ENCODE measurements at places on chromosomes 13 and 19.

- no peak for DNase-seq
These were observed 5.0 kb downstream of the PVR start for GRCh38 chr19:44648631-44649251.

GRCh38 chr13:39401756-39402155 is 201.2 kb downstream of the LHFPL6 start:
- DNase-seq: no peak

GRCh38 chr13:74645586-74645985 is 511.4 kb upstream of the KLF12 start:
- no peak for DNase-seq

DNA sequence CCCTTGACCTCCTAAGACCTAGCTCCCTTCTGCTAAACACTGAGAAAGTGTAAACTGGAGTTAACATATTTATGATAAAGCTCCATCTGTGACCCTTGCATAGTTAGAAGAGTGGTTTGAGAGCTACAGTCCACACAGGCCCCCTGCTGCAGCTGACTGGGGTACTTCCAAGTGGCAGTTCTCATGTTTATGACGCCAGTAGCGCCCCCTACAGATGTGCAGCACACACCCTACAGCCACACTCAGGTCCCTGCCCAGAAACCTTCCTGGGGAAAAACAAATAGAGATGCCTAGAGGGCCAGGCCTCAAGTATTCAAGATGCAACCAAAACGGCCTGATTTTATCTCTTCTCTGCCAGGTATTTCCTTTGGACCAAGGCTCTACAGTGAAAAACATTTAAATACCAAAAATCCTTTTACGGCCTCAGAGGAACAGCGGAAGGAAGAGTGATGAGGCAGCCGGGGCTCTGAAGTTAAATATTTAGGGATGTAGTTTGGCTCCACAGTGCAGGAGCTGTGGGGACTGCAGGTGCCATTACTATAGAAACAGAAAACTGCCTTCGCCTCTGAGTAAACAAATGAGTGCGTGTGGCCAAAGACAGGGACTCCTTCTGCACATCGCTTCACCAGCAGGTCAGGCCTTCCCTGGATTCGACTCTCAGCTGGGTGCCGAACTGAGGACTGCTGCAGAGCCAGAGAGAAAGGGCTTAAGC is 553.1 kb downstream of the EFNB2 start:
- peak; percentile 83 for DNase-seq

GRCh38 chr19:19304186-19304965 is 15.9 kb downstream of the SUGP1 start:
- no peak for DNase-seq

GRCh38 chr13:112869202-112870050 is 99.6 kb upstream of the MCF2L start:
- peak; percentile 45 for DNase-seq

GRCh38 chr13:22801402-22802003 is 379.3 kb upstream of the SGCG start:
- no peak for DNase-seq

GRCh38 chr19:29260477-29261317 is 47.7 kb upstream of the UQCRFS1 start:
- DNase-seq: peak; percentile 86

DNA sequence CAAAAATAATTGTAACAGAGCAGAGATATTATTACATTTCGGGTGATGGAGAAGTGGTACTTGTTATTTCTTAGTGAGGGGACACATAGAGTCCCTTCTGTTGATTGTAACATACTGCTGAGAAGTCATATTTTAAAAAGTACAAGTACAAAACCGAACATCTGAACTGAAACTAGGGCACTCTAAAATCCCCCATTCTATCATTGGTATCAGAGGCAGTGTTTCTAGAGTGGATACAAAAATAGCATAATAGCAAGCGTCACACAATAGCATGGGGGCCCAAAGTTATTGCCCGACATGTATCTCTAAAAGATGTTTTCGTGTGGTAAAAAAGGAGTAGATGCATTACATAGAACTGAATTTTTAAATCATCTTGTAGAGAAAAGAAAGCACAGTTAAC is 502.1 kb upstream of the SLC10A2 start:
- DNase-seq: no peak

- DNase-seq: no peak
These were observed 120.2 kb downstream of the DNAJC15 start for GRCh38 chr13:43143591-43143990.

GRCh38 chr13:76884186-76884906 is 1.9 kb downstream of the KCTD12 start:
- peak; percentile 87 for DNase-seq

DNA sequence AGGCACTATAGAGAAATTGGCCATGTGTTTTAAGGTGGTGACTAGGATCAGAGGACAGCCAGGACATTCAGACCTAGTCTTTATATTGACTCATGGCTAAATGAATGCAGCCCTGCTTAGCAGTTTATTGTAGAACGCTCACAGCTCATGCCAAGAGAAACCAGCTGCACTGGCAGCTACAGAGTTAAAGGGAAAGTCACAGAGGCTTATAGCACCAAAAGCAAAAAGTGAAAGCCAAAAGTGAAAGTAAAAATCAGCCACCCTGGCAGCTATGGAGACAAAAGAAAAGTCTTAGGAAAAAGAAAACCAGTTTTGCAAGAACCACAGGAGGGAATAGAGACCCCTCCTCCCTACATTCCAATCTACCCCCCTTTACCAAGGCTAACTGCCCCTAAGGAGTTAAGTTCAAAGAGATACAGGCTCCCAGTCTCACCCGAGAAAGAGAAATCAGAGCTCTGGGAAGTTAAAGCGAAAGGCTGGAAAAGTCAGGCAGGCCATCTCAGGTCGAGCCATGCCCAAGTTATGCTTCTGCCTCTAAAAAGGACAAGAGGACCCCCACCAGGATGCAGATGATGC is 99.0 kb downstream of the ZNF429 start:
- DNase-seq: peak; percentile 47

DNA sequence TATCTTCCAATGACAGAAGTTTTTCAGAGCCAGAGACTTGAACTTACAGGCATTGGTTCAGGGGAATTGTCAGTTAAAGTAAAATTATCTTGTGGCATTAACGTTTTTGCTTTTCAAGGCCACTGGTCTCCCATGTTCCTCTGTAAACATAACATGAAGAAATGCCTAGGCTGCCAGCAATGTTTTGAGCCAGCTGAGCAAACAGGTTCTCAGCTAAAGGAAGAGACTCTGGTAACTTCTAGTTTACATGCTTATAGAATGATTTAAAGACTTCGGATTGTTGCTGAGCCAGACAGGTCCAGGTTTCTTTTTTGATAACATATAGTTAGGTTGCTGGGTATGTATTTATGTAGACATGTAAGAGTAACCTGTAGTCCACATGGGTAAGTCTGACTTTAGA is 35.7 kb downstream of the ZNF493 start:
- DNase-seq: no peak

- DNase-seq: no peak
These were observed 19.6 kb upstream of the ZFP14 start for GRCh38 chr19:36398571-36398970.

GRCh38 chr19:3516675-3517207 is 10.6 kb downstream of the FZR1 start:
- DNase-seq: no peak

DNA sequence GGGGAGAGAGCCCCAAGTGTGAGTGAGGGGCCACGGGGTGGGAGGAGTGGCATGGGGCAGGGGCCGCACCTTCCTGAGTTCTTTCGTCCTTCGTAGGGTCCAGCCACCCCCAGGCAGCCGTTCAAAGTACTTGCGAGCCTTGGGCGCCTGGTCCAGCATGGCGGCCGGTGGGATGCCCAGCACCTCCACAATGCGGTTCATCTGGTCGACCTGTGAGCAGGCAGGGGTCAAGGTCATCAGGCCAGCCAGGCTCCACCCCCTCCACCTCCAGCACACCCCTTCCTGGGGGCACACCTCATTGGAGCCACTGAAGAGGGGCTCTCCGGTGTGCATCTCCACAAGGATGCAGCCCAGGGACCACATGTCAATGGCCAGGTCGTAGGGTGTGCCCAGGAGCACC is 6.7 kb downstream of the DYRK1B start:
- DNase-seq: no peak

DNA sequence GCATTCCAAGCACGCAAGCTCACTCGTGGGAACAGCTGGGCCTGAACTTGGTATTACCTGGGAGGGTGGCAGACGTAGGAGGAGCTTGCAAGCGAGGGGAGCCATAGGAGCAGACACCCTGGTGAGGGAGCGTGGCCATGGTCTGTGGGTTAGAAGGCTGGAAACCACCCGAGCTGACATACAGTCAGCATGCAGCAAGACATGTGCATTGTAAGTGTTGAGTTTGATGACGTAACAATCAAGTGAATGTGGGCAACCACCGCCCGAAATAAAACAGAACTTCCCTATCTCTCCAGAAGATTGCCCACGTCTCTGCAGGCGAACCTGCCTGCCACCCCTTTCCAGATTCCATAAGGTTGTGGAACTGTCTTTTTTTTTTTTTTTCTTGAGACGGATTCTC is 26.8 kb downstream of the UBXN6 start:
- no peak for DNase-seq

- no peak for DNase-seq
These were observed 9.5 kb upstream of the WTIP start for GRCh38 chr19:34471906-34472700.

GRCh38 chr13:71515744-71516038 is 351.3 kb downstream of the DACH1 start:
- DNase-seq: no peak

DNA sequence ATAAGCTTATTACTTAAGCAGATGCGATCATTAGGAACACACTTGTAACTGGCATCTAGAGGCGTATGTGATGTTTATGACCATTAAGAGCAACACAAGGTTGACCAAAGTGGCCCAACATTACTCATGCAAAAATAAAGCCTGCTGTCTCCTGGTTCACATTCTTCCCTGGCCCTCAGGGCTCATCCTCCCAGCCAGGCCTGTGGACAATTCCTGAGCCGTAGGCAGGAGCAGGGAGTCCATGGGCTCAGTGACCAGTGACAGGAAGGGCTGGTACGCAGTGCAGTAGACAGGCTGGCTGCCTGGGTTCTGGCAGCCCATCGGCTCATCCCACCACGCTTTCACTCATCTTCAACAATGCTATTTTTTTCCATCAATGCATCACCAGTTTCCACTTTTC is 106.0 kb downstream of the STK24 start:
- no peak for DNase-seq

GRCh38 chr13:31957772-31958171 is 73.8 kb upstream of the FRY start:
- DNase-seq: no peak

DNA sequence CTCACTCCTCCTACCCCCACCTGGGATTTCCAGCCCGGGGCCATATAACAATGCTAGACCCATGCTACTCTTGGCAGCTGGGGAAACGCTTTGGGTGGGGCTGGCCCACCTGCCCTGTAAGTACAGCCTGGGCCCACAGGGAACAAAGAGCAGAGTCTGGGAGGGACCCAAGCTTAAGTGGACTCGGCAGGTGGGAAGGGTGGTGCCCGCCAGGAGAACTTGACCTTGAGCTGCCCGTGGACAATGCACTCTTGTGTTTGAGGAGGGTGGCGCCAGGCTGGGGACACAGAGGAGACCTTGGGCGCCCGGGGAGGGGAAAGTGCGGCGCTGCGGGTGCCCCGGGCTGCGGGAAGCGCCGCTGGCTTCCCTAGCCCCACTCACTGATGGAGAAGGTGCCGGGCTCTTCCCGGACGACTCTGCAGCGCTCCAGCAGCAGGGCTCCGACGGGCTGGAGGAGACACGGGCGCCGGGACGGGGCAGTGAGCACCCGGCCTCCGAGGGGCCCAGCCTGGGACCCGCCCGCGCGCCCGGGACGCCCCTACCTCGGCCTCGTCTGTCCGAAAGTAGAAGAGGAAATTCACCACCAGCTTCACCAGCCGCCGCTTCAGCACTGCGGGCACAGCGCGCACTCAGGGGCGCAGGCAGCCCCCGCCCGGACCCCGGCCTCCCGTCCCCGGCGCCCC is 607 bp downstream of the PLEKHJ1 start:
- no peak for DNase-seq

- peak; percentile 48 for DNase-seq
These were observed 131.3 kb downstream of the URI1 start for GRCh38 chr19:30073152-30074000.

DNA sequence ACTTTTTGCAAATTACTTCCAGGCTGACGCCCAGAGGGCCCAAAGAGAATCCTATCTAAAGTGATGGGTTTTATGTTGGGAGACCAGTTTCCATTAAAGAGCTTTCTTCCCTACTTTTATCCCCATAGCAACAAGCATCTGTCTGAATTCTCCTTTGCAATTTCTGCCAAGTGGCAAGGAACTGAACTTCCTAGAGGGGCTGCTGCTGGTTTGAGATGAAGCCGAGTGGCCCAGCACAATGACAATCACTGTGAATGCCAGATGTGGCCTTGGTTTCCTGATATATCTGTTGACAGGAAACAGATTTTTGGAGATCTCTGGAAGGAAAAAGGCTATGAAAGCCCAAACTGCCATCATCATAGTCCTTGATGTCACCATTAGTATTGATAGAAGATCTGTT is 198.6 kb downstream of the OXGR1 start:
- DNase-seq: no peak

- peak; percentile 11 for DNase-seq
These were observed 159.1 kb upstream of the GPR12 start for GRCh38 chr13:26919732-26920131.

- peak; percentile 71 for DNase-seq
These were observed 23.1 kb downstream of the LRFN3 start for GRCh38 chr19:35959040-35959967.

GRCh38 chr19:37691881-37692504 is 27.6 kb downstream of the ZNF607 start:
- peak; percentile 91 for DNase-seq

DNA sequence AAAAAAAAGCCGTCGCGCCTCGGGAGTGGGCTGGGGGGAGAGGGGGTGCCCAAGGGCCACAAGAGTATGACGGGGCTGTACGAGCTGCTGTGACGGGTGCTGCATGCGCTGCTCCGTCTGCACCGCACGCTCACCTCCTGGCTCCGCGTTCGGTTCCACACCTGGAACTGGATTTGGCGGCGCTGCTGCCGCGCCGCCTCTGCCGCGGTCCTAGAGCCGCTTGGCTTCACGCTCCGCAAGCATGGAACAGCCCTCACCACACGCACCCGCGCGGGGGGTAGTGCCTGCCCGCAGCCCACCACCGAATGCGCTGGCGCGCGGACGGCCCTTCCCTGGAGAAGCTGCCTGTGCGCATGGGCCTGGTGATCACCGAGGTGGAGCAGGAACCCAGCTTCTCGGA is 18.8 kb downstream of the C1QTNF9 start:
- no peak for DNase-seq

GRCh38 chr19:43533546-43534304 is 737 bp downstream of the ZNF575 start:
- DNase-seq: peak; percentile 99

- DNase-seq: no peak
These were observed 9.2 kb upstream of the EHD2 start for GRCh38 chr19:47704024-47704423.

GRCh38 chr13:113432506-113433270 is 20.6 kb downstream of the ADPRHL1 start:
- peak; percentile 35 for DNase-seq

GRCh38 chr13:110907951-110908898 is 6.6 kb downstream of the ANKRD10 start:
- peak; percentile 82 for DNase-seq

DNA sequence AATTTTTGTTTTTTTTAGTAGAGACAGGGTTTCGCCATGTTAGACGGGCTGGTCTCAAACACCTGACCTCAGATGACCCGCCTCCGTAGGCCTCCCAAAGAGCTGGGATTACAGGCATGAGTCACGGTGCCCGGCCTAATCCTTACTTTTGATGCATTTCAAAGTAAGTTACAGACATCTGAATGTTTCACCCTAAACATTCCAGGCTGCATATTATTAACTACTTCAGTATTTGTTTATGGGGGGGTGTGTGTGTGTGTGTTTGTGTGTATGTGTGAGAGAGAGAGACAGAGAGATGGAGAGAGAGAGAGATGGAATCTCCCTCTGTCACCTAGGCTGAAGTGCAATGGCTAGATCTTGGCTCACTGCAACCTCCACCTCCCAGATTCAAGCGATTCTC is 13.1 kb downstream of the SULT2B1 start:
- peak; percentile 57 for DNase-seq
